ENCODE measurements at places on chromosomes 4 and X.
A peak's percentile ranks its signal among the peaks of the same experiment; 100 is the strongest.

GRCh38 chrX:45750639-45751038 lies 550.0 kb upstream of the DIPK2B start:
- DNase-seq = no peak

- no peak for DNase-seq
Observed at GRCh38 chr4:159770969-159771368, 668.1 kb downstream of the RAPGEF2 start.

DNA sequence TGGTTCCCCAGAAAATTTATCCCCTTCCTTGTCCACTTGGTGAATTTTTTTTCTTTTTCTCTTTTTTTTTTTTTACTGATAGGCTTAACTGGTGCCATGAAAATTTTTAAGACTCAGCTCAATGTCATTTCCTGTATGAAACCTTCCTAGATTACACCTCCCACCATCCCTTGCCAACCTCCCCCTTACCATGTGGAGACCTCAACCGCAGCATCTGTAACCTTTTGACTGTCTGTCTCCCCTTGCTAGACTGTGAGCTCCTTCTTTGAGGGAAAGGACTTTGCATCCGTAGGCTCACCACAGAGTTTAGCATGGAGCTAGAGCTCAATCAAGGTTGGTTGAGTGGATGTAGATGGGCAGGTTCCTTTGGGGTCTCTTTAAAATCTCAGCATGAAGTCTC lies 5.2 kb upstream of the PGRMC1 start:
- no peak for DNase-seq

DNA sequence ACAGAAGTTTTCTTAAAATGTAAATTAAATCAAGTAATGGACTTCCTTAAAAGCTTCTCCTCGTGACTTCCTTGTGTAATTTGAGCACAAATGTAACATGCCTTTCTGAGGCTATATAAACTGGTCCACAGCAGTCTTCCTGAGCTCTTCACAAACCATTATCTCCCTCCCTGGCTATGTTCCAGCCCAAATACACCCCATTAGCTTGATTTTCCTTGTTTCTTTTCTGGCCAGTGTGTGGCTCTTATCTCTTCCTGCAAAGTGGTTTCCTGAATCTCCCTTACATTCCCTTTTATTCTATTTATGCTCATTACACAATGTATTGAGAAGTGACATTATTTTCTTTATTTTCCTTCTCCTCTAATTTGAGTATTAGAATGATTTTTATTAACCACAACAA lies 1085.3 kb upstream of the PCDH10 start:
- DNase-seq = no peak

- DNase-seq = peak; percentile 85
Observed at GRCh38 chr4:26410385-26411293, 79.6 kb downstream of the CCKAR start.

- DNase-seq = no peak
Observed at GRCh38 chr4:123479944-123480343, 83.3 kb downstream of the SPRY1 start.

DNA sequence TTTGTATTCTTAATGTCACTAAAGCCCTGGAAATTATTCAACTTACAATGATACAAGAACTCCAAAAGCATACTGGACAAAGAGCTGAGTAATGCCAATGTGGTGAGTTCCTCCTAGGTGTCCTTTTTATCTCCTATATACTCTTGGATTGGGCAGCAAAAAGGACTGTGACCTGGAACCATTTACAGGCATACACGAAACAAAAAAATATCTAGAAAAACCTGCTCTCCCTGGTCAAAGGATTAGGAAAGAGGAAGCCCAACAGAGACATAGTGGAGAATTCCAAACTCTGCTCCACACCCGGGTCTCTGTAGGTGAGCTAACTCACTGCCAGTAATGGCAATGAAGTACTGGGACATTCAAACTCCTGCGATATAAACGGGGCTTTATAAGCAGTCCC lies 25.3 kb downstream of the SULT1B1 start:
- DNase-seq = no peak

DNA sequence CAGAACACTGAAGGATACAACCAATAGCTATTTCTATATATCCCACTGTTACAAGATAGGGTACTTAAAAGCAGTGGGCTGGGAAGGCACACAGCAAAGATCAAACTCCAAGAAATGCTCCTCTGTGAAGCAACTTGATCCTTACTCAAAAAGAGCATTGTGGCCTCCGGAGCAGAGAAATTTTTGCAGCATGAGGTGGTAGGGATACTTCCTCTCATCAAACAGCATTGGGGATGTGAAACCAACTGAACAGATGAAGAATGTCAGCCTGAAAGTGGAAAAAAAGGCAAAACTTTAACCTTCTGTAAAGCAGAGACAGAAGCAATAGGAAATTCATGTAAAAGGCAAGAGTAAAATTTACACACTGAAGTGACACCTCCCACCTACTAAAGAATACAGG lies 92.2 kb downstream of the HUWE1 start:
- DNase-seq = no peak

DNA sequence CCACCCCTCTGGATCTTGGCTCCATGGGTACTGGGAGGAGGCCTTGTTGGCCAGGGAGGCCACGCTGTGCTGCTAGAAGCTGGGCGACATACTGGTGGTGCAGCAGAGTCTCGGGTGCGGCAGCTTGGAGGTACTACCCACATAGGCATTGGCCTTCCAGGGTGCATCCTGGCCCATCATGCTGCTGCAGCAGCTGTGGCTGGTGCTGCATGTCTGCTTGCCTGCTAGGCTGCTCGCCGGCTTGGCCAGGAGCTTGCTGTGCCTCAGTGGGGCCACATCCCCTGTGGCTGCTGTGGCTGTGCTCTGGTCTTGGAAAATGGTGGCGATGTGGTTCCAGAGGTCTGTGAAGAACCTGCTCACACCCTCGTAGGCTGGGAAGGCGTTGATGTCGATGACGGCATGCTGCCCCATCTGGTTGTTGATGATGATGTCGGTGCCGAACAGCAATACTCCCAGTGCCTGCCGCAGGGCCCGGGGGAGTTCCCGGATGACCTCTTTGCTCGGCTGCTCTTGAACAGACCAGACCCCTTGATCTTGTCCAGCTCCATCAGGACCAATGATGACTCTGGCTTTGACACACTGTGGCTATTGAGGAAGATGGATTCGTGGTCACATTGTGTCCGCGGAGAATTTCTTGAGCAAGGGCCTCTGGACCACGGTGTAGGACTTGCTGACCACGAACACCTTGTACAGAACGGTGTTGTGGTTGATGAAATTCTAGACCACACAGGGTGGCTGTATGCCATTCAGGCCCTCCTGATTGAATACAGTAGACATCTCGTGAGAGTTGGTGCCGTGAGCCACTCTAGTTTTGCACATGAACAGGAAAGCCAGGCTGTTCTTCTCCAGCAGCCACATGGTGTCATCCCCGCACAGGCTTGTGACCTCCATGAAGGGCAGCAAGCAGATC lies 11.8 kb downstream of the RBM10 start:
- no peak for DNase-seq

GRCh38 chr4:3021127-3021526 lies 53.2 kb downstream of the HTT-AS start:
- DNase-seq = no peak

DNA sequence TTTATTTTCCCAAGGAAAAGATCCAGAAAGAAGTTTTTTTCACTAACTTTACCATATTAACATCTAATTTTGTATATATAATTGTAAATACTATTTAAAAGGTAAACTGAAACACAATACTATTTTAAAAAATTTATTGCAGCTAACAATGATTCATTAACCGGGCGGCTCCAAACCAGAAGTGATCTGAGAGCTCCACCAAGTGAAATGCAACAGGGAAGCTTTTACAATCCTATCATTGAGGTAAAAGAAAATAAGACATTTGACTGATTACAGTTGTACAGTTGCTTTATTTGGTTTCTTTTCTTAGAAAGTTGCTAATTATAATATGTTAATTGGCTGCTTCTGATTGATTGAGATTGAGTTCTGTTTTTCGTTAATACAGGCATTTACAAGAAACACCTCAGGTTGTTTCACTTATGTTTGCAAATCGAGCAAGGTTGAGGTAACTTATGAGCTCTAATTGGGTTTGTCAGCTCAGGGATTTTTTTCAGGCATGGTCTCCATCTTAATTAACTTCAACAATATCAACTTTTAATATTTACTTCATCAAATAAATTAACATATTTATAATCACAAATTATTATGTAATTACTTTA lies 220.2 kb upstream of the UGT8 start:
- DNase-seq = no peak

DNA sequence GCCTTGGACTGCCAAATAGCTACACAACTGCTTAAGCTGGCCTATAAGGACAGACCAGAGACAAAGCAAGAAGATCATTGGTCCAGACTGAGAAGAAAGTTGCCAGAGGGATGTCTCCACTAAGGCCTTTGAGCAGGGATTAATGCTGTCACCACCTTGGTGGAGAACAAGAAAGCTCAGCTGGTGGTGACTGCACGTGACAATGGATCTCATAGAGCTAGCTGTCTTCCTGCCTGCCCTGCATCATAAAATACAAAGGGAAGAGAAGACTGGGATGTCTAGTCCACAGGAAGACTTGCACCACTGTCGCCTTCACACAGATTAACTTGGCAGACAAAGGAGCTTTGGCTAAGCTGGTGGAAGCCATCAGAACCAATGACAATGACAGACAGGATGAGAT lies 40.5 kb upstream of the FAM120C start:
- no peak for DNase-seq

DNA sequence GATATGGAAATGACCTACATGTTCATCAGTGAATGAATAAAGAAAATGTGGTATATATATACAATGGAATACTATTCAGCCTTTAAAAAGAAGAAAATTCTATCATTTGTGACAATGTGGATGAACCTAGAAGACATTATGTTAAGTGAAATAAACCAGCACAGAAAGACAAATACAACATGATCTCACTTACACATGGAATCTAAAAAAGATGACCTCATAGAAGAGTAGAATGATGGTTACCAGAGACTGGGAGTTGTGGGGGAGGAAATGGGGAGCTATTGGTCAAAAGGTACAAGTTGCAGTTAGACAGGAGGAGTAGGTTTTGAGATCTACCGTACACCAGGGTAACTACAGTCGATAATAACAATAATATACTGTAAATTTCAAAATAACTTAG lies 51.5 kb downstream of the WNK3 start:
- no peak for DNase-seq

DNA sequence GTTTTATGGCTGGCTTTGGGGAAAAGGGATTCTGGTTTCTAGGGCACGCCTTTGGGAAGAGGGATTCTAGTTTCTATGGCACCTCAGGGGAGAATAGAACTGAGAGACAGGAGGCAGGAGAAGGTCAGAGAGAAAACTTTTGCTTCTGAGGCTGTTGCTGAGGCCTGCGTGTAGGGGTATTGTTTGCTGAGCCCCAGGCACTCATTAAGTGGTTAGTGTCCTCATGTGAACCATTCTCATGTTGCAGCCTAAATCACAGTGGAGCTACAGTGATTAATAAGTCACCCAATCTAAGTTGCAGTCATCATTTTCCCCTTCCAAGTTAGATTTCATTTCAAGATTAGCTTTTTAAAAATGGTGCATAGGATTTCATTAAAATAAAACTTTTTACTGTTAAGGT lies 29.0 kb downstream of the VCX3A start:
- DNase-seq = no peak

DNA sequence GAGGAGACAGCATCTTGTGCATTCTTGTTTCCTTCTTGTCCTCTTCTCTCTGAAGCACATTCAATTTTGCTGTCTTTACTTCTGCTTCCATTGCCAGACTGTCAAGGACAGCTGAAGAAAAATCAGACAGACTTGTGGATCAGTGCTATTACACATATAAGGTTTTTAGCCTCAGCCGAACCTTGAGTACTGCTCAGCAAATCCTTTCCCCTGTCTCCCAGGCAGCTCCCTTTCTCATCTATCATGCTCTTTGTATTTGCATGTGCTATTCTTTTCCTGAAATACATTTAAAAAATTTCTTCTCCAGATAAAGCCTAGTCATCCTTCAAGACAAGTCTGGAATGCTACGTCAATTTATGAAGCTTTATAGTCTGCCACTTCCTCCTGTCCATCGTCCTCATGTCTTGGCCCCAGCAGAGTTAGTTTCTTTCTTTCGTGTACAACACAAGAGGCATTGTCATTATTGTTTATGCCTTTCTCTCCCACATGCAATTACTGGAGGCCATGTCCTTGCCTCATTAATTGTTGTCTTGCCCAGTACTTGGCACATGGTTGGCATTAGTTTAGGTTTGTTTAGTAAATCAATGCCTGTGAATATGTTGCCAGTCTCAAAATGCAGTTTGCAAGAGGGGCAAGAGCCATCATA lies 45.1 kb downstream of the ADGRL3 start:
- DNase-seq = no peak

GRCh38 chr4:108512615-108513505 lies 107.5 kb upstream of the RPL34 start:
- peak; percentile 80 for DNase-seq

GRCh38 chr4:145730026-145730425 lies 50.1 kb downstream of the C4orf51 start:
- DNase-seq = no peak

DNA sequence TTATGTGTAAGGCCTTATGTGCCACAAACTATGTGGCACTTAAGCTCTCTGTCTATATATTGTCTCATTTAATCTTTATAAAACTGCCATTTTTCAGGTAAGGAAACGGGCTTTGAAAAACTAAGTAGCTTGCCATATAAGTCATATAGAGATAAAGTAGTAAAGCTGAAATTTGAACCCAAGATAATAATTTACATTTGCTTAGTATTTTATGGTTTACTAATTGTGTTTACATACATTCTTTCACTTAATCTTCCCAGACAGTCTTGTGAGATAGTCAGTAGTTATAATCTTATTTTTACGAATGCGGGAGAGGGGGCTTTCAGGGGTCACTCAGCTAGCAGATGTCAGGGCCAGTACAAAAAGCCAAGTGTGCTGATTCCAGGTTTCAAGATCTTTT lies 13.9 kb upstream of the CCNG2 start:
- no peak for DNase-seq

DNA sequence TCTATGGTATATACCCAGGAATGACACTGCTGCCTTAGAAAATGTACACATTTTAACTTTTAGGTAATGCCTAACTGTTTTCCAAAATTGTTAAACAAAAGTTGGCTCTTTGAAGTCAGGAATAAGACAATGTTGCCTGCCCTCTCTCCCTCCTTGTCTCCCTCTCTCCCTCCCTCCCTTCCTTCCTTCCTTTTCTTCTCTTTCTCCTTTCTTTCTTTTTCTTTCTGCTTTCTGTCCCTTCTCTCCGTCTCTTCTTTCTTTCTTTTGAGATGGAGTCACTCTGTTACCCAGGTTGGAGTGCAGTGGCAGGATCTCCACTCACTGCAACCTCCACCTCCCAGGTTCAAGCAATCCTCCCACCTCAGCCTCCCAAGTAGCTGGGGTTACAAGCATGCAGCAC lies 4.6 kb upstream of the TMA16 start:
- DNase-seq = no peak

DNA sequence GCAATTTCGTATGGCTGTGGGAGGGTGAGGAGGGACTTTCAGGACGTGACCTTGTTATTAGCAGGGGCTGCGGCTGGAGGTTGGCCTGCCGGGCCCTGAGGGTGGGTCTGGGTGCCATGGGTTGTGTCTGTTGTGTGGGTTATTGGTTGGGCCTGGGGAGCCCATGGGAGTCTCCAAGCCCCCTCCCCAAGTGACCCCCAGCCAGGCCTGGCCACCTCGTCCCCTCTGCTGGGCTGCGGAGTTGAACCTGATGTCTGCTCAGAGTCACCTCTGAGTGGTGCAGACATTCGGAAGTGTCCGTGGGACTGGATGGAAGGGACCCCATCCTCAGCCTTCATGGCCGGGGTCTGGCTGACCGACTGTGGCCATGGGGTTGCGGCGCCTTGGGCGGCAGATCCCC lies 67.7 kb downstream of the TRMT44 start:
- no peak for DNase-seq

- no peak for DNase-seq
Observed at GRCh38 chr4:172225457-172225856, 412.3 kb downstream of the GALNTL6 start.

Measured in activated CD4-positive, alpha-beta T cell treated with anti-CD3 and anti-CD28 coated beads, Interleukin-2, amount 10 ng/mL, durations not matched to agents 24 days and 14 days (primary cell).